ENCODE measurements at places on chromosomes 11 and 22. TPM values are rescaled to one million over a fixed set of nuclear protein-coding genes. Genes with fewer than 3 reads are reported as not detected.

SMC1B gene
- total RNA-seq: not detected

GPR152 gene
- total RNA-seq: not detected

OR52I2 gene
- total RNA-seq: not detected

POU2AF1 gene
- total RNA-seq: not detected

GPR83 gene
- not detected for total RNA-seq

SAAL1 gene
- 34.0 TPM for total RNA-seq

TLCD5 gene
- 9.3 TPM for total RNA-seq

SPA17 gene
- total RNA-seq: 8.5 TPM

NLRP6 gene
- total RNA-seq: not detected

NRGN gene
- total RNA-seq: 0.91 TPM

NRXN2 gene
- total RNA-seq: not detected

OSM gene
- not detected for total RNA-seq

THY1 gene
- 4.0 TPM for total RNA-seq

YPEL1 gene
- 3.2 TPM for total RNA-seq

E2F8 gene
- 2.6 TPM for total RNA-seq

C11orf58 gene
- total RNA-seq: 239 TPM

POLD3 gene
- total RNA-seq: 15.2 TPM

GAL3ST3 gene
- total RNA-seq: not detected

DEUP1 gene
- total RNA-seq: not detected
